Fibroblast of villous mesenchyme (primary cell): ENCODE measurements at places on chromosomes 7 and 10. TPM values are rescaled to one million over a fixed set of nuclear protein-coding genes. Genes with fewer than 3 reads are reported as not detected.

The OR2A1 gene
- under 0.01 TPM in 2 replicates for total RNA-seq

The KCND2 gene
- 16.1 and 17.3 TPM in 2 replicates for total RNA-seq

The CNTNAP2 gene
- total RNA-seq = not detected in 2 replicates

The CSTF2T gene
- 14.5 and 22.9 TPM in 2 replicates for total RNA-seq

The DOCK1 gene
- total RNA-seq = 87.9 and 99.7 TPM in 2 replicates

The STEAP4 gene
- total RNA-seq = under 0.01 TPM in 2 replicates

The GNGT1 gene
- total RNA-seq = not detected in 2 replicates

The CALHM3 gene
- total RNA-seq = under 0.01 TPM in 2 replicates

The JAKMIP3 gene
- total RNA-seq = under 0.01 and 0.43 TPM in 2 replicates

The NME8 gene
- not detected in 2 replicates for total RNA-seq

The C7orf57 gene
- under 0.01 and 0.43 TPM in 2 replicates for total RNA-seq

The CFAP70 gene
- 0.32 and 0.43 TPM in 2 replicates for total RNA-seq

The LMBR1 gene
- total RNA-seq = 25.1 and 43.6 TPM in 2 replicates

The PAX4 gene
- total RNA-seq = not detected in 2 replicates

The CLEC5A gene
- not detected in 2 replicates for total RNA-seq

The TSPAN13 gene
- total RNA-seq = 8.7 and 10.8 TPM in 2 replicates

The ASB15 gene
- not detected in 2 replicates for total RNA-seq

The TDRD1 gene
- total RNA-seq = 0.43 and 0.64 TPM in 2 replicates

The CALN1 gene
- under 0.01 TPM in 1 of 2 replicates, not detected in the other for total RNA-seq

The NFKB2 gene
- total RNA-seq = 16.8 and 37.6 TPM in 2 replicates

The EPO gene
- total RNA-seq = not detected in 2 replicates

The HOXA2 gene
- 0.64 and 0.86 TPM in 2 replicates for total RNA-seq

The CELF2 gene
- 0.97 and 2.2 TPM in 2 replicates for total RNA-seq

The FEZF1 gene
- not detected in 2 replicates for total RNA-seq

The FAM25A gene
- not detected in 2 replicates for total RNA-seq

The POM121C gene
- 9.7 and 10.8 TPM in 2 replicates for total RNA-seq

The ADAM8 gene
- 2.3 and 7.8 TPM in 2 replicates for total RNA-seq

The SPDYE6 gene
- total RNA-seq = not detected in 2 replicates

The MMP21 gene
- total RNA-seq = not detected in 2 replicates
